ENCODE measurements at places on chromosomes 16 and 17.

GRCh38 chr16:11151156-11151884 lies 104.7 kb downstream of the SOCS1 start:
- no peak for DNase-seq

DNA sequence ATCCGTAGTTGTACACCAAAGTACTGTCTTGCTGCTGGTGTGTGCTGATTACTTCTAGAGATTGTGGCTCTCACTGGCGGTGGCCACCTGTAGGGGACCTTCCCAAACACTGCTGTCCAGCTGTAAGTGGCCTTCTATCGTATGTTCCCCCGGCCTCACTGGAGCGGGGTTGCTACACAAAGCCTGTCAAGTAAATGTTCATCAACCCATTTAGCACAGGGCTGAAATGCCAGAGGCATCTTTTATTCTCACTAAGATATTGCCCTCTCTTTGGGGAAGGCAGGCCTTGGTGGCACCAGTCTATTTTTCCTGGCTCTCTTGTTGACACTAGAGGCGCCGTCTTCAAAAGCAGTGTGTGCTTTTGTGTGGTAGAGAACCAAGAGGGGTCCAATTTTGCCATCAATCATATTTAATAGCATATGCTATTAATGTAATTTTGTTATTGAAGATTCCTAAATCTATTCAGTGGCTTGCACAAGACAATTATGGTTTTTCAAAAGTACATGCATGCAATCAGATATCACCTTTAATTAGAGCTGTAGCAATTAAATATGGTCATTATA lies 514.4 kb upstream of the SALL1 start:
- DNase-seq, result no peak

GRCh38 chr16:15033309-15033707 lies 22.6 kb downstream of the NTAN1 start:
- no peak for DNase-seq

- no peak for DNase-seq
Observed at GRCh38 chr17:74452033-74452840, 14.2 kb upstream of the CD300A start.

DNA sequence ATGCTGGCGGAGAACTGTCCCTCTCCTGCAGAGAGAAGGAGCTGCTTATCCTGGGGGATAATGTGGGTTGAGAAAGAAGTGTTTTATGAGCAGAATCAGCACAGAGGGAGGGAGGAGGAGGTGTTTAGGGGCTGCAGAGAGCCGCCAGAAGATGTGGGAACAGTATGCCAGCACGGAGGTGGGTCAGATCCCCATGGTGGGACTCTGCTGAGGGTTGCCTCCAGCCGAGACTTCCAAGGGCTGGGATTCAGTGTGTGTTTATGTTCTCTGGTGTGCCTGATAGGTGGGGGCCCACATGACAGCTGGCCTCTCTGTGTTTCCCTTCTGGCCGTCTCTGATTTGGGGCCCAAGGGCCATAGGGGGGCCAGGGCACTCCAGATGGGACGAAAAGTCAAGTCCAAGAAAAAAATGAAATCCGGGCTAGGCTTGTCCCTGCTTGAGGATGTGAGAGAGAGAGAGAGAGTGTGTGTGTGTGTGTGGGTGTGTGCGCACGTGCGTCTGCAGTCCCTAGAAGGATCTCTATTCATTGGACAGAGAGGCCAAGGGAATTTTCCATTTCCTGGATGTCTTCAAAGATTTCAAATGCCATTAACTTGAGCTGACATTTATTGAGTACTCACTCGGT lies 21.6 kb downstream of the PRKCB start:
- DNase-seq, result no peak

- no peak for DNase-seq
Observed at GRCh38 chr16:23837553-23838308, 1.9 kb downstream of the PRKCB start.

Data from stimulated activated CD8-positive, alpha-beta memory T cell treated with anti-CD3 and anti-CD28 coated beads, Interleukin-7, amount 100 ng/mL, for 1 hour (primary cell).